ENCODE measurements at places on chromosomes 2 and 18.
A peak's percentile ranks its signal among the peaks of the same experiment; 100 is the strongest.

GRCh38 chr2:46802665-46803546 lies 112.7 kb downstream of the MCFD2 start:
- no peak for DNase-seq

DNA sequence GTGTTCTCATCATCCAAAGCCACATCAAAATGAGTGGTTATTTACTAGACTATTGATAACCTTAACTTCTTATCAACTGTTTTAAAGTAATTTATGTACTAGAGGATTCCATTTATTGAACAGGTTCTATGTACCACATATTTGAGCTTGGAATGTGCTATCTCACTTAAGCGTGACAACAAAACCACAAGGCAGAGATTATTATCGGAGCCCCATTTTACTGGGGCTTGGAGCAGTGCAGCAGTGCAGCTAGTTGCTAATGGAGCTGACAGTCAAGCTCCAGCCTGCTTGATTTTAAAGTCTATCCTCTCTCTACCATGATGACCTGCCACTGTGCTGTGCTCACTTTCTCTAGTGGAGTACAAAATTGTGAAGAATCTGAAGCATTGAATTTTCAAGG lies 24.6 kb downstream of the GCG start:
- DNase-seq: no peak

GRCh38 chr18:63236406-63236805 lies 83.2 kb downstream of the BCL2 start:
- DNase-seq: no peak

- peak; percentile 12 for DNase-seq
Observed at GRCh38 chr2:6452702-6453481, 412.8 kb downstream of the CMPK2 start.

DNA sequence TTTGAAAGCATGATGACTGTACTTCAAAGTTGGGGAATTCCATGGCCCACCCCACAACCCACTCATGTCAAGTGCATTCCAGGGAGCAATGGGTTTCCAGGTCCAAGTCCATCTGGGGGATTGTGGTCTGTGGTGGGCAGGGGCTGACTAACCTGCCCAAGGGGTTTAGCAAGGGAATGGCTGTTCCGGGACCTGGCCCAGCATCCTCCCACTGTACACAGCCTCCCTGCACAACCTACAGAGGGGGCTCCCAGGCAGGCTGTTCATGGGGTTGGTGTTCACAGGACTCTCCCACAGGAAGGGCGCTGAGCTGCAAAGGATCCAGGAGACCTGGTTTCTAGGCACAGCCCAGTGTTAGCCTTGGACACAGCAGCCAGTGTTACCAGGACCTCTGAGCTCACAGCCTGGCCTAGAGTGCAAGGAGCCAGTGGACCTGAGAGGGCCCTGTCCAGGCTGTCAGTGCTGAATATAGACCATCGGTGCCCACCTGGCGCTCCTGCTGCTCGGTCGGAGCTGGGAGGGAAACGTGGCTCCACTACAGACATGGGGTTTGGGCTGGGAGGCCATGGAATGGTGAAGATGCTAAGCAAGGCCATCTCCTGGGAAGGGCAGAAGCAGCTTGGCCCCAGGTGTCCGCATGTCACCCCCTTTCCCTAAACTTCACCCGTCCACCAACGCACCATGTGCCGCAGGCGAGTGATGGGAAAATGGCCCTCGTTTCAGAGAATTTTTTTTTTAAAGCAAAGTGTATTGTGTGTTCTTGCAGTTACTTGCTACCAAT lies 317.2 kb downstream of the GBX2 start:
- DNase-seq: peak; percentile 5

DNA sequence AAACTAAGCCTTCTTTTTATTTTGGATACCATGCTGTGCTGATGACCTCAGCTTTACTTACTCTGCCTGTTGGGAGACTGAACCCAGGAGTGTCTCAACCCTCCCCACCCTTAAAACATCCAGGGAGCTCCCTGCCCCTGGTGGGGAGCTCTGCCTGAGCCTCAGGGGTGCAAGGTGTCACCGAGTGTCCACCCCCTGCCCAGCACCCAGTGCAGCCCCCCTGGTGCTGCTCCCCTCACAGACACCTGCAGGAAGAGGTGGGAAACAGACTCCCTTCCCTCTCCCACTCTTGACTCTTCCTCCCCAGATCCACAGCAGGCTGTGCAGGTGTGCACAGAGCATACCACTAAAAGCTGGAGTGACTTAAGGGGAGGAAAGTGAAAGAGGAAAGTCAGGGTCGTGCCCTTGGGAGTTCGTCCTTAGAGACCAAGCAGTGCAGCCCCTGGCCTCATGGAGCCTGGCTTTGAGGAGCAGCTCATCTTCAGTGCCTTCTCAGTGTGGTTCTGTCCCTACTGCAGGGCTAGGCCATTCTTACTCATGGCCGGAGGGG lies 51.3 kb downstream of the MYO7B start:
- DNase-seq: no peak

DNA sequence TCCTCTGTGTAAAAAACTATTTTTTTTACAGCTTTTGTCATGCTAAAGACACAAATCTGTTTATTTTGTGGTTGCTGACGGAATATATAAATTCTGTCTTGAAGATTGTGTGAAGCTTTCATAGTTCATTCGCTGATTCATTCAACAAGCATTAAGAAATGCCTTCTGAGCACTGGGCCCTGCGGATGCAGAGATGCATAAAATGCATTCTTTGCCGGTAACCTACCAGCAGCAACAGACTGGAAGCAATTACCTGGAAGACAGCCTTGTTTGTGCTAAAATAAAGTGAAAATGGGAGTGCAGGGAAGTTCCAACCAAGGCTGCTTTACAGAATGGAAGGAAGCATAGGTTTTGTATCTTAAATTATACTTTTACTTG lies 119.7 kb downstream of the PMAIP1 start:
- peak; percentile 87 for DNase-seq

GRCh38 chr2:16189836-16190160 lies 249.4 kb downstream of the MYCN start:
- no peak for DNase-seq

DNA sequence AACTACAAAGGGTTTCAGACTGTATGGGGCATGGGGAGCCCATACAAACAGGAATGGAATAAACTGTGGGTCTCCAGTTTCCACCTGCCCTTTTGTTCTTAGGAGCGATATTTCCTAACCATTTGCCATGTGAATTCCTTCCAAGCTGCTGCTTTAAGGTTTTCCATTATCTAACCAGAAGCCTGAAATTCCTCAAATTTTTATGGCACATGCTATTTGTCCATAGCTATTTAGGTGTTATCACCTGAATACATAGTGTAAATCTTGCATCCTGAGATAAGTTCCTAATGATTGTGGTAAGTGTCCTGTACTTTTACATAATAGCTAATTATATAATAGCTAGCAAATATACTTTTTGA lies 17.4 kb upstream of the PAIP2B start:
- DNase-seq: no peak

GRCh38 chr18:55247032-55247431 lies 287.8 kb upstream of the CCDC68 start:
- DNase-seq: no peak

DNA sequence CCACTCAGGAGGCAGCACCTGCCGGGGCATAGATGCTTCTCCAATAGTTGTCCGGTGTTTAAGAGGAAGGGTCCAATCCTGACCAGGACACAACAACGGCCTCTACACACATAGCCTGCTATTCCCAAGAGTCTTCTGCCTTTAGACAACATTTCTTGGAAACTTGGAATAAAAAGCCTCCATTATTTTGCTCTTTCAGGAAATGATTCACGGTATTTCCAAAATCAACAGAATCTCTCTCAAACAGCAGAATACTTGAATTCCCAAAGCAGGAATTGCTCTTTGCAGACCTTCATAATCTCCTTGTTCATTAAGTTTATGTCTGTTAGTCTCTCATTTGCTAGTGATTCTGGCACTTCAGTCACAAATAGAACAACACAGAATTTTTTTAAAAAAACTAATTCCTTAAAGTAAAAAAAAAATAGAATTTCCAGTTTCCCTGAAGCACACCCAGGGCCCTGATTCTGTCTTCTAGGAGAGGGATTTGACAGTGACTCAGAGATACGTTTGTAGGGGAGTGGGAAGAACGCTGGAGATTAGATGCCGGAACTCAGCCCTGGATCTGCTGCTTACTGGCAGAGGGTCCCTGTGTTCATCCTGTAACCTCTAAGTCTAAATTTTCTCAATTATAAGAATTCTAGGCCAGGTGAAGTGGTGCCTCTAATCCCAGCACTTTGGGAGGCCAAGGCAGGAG lies 74.7 kb downstream of the NAB1 start:
- DNase-seq: no peak

DNA sequence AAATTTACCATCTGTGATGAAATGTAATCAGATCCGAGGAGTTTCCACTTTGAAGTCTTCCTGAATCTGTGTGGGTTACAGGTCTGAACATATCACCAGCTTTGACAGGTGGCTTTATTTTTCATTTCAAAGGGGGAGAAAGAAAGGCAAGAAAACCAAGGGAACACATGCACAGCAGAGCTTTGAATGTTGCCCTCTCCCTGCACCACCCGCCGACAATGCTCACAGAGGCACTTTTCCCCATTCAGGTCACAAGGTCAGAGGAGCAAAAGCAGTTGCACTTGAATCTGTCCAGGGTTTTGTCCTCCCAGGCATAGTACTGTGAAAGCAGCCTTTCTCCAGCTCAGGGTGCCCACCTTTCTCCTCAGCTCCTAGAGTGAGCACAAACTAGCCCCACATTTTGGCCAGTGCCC lies 130.2 kb downstream of the OSR1 start:
- no peak for DNase-seq

- DNase-seq: no peak
Observed at GRCh38 chr2:227160164-227160563, 3.8 kb downstream of the COL4A4 start.

GRCh38 chr2:191009541-191010374 lies 4.2 kb downstream of the STAT1 start:
- DNase-seq: peak; percentile 66

DNA sequence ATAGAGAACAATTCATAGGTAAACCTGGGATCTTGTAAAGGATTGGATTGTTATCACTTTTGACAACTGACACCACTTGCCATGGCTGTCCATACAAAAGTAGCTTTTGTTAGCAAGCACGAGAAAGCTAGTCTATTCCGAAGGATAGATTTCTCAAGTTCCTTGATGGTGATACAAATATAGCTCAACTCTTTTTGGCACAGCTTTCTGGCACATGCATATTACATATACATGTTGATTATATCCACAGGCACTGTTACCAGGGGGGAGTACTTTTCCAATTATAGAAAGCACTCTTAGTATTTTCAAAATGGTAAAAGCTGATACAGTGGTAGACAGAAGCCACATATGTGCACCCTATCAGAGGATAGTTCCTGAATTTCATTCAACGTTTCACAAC lies 168.9 kb downstream of the UPP2 start:
- no peak for DNase-seq

GRCh38 chr2:118473241-118473640 lies 374.2 kb downstream of the EN1 start:
- DNase-seq: no peak

DNA sequence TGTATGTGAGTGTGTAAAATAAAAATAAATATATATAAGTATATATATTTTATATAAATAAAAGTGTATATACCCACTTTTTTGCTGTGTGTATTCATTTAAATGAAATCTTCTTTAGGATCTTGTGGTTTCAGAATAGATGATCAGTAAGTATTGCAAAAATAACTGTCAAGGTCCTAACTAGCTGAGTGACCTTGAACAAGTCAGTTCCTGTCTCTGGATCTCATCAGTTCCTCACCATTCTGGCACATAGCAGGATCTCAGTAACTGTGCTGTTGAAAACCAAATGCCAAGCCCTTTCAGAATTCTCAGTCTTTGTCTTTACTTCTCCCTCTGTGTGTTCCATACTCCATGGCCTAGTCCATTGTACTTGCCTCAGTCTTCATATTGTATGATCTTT lies 115.3 kb upstream of the CXCR4 start:
- DNase-seq: no peak

- peak; percentile 76 for DNase-seq
Observed at GRCh38 chr2:101124643-101125366, 26.4 kb downstream of the TBC1D8 start.

DNA sequence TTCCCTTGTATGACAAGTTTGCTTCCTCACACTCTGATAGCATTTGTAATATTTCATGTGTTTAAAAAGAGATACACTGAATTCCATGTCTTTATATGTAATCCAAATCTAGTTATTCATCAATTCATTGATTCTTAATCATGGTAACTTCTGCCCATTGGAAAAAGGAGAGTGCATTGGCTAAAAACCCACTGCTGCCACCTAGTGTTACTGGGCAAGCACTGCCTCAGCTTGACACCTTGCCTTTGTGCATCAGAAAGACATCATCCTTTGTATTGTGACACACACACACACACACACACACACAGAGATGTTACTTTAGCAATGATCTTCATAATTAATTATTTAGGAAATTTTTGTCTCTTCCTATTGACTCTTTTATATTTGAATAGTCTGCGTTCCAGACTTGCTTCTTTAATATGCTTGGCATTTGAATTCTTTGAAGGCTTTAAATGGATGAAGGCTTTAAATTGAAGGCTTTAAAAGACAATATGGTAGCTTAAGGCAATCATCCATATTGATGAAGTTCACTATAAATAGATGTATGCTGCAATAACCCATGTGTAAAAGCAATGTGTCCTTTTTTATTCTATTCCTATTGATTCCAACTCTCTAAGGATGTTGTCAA lies 414.2 kb upstream of the CHST9 start:
- peak; percentile 28 for DNase-seq

- peak; percentile 6 for DNase-seq
Observed at GRCh38 chr2:102664471-102664909, 45.1 kb downstream of the SLC9A2 start.

DNA sequence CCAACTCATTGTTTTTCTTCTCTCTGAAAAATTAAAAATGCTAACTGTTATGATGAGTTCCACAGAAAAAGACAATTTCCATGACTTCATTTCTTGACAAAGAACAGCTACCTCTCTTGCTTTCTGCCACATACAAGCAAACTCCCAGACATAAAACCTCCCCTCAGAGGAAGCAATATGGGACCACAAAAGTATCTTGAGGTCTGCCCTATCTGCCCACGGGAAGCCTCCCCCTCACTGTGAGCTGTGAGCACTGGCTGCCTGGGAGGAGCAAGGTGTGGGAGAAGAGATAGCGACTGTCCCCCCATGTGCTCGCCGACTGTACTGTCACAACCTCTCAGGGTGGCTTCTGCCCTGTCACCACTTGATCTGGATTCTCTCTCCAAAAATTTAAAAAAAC lies 69.7 kb upstream of the NRP2 start:
- no peak for DNase-seq

DNA sequence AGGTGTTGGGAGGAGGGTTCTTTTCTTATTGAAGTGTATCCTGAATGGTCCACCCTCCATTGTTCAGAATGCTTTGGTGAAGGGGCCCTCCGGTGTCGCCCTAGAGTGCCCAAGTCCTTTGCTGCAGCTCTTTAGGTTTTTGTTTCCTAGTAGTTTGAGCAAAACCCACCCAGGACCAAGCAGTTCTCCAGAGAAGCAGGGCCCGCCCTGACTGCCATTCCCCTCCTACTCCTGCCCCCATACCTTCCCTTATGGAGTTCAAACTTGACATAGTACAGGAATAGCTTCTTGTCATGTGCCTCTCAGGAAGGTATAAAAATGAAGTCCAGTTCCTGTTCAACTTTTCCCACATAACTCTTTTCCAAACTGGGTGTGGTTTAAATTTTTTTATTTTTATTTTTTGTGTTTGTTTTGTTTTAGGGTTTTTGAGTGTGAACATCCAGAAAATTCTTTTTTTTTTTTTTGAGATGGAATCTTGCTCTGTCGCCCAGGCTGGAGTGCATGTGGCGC lies 5.6 kb downstream of the MERTK start:
- DNase-seq: no peak

All from IMR-90 (cell line).